CD4-positive, alpha-beta T cell treated with Interleukin-12 subunit alpha and Interleukin-12 subunit beta, for 1 hour (primary cell): ENCODE measurements at places on chromosomes 13 and 19.

DNA sequence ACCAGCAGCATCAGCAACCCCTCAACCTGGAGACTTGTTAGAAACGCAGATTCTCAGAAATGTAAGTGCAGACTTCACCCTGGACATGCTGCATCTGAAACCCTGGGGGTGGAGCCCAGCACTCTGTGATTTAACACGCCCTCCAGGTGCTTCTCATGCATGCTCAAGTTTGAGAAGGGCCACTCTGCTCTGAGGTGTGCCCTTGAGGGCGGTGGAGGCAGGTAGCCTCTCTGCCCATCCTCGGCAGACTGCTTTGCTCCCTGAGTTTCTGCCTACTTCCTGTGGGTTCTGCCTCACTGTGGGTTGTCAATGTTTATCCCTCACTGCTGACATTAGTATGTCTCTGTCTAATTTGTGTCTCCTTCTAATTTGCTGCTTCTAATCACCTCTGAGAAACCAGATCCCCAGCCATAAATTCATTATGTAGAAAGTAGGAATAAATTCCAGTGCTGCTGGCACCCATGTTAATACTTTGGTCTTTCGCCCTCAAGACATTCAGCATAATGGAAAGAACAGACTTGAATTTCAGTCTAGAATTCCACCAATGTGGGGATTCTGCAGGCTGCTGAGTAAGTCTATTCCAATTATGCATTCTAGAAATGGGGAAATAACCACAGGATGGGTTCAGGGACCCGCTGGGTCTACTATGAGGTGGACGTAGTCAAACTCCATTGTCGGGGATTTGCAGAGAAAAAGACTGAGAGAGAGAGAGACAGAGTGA is 51.3 kb upstream of the CYSLTR2 start:
- DNase-seq: no peak

DNA sequence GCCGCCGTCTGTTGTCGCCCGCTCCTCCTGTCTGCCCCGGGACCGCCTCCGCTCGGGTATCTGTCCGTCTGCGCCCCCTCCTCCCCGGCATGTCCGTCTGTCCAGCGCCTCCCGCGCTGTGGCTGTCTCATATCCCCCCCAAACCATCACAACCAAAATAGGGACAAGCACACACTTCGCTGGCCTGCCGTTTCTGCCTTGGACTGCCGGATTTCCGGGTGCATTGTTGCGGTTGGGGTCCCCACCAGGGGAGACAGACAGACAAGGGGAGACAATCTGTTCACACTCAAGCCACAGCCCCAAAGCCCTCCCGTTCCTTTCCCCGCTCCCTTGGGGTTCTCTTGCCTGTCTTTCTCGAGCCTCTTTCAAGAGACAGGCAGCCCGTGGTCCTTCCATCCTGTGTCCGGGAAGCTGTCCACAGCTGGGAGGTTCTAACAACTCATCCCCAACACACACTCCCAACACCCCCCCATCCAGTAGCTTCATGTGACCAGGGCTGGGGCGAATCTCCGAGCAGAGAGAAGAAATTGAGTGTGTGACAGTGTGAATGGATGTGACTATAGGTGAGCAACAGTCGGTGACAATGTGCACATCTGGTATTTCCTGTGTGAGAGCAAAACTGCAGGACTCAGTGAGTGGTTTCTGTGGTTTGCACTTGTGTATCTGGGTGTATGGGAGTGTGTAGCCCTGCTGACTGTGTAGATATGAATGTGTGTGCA is 16.5 kb upstream of the FOSB start:
- DNase-seq: peak; percentile 86

GRCh38 chr19:49016067-49016839 is 638 bp downstream of the LHB start:
- DNase-seq: no peak

DNA sequence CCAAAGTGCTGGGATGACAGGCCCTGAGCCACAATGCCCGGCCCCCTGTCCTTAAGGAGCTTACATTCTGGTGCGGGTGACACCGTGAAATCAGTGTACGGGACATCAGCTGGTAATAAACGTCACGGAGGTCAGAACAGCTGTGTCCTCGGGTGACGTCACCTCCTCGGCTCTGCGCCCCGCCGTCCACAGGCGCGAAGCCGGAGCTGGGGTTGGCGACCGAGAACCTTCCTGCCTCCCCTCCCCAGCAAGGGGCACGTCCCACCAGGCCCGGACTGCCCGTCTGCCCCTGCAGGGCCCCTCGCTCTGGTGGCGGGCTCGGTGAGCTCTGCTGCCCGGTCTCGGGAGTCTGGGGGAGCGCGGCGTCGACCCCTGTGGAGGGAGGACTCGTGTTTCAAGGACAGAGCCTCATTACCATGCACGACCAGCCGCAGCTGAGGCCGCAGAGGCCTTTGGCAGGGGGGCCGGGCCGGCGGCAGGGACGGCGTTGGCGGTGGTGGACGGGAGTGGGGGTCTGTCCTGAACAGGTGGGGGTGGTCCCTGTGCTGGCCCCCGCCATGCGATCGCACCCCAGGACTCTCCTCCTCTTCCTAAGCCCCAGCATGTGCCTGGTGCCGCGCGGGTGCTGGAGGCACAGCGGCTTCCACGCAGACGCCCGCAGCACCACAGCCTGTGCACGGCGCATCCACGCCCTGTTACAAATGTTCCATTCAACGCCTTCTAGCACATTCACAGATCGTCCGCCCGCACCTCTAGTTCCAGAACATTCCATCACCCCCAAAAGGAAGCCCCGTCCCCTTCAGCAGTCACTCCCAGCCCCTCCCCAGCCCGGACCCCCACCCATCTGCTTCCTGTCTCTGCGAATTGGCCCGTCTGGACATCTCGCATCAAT is 5.4 kb downstream of the LINGO3 start:
- no peak for DNase-seq

DNA sequence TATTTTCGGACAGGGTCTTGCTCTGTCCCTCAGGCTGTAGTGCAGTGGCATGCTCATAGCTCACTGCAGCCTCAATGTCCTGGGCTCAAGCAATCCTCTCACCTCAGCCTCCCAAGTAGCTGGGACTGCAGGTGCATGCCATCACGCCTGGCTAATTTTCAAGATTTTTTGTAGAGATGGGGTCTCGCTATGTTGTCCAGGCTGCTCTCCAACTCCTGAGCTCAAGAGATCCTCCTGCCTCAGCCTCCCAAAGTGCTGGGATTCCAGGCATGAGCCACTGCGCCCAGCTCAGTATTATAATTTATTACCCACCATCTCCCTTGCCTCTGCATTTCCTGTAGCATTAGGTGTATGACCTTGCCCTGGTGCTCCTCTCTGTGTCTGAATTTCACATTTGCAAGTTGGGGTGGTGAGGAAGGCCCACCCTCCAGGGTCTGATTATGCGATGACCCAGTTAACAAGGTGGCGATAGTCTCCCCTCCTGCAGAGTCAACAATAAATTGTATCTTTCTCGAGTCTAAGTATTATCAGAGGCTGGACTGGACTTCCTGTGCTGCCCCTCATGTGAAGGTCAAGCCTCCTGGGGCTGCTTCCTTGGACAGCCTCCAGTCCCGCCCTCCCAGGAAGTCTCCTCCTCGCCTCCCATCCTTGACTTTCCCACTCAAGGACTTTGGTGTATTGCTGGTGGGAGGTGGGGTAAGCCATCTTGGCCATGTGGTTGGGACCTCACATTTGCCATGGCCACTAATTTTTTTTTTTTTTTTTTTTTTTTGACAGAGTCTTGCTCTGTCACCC is 1.5 kb upstream of the TUBB4A start:
- DNase-seq: no peak

GRCh38 chr19:56837492-56838023 is 3.0 kb downstream of the PEG3 start:
- no peak for DNase-seq
